ENCODE measurements at places on chromosomes 1 and 21.
A peak's percentile ranks its signal among the peaks of the same experiment; 100 is the strongest.

GRCh38 chr21:30269803-30270530 lies 12.8 kb downstream of the KRTAP24-1 start:
- DNase-seq = no peak

DNA sequence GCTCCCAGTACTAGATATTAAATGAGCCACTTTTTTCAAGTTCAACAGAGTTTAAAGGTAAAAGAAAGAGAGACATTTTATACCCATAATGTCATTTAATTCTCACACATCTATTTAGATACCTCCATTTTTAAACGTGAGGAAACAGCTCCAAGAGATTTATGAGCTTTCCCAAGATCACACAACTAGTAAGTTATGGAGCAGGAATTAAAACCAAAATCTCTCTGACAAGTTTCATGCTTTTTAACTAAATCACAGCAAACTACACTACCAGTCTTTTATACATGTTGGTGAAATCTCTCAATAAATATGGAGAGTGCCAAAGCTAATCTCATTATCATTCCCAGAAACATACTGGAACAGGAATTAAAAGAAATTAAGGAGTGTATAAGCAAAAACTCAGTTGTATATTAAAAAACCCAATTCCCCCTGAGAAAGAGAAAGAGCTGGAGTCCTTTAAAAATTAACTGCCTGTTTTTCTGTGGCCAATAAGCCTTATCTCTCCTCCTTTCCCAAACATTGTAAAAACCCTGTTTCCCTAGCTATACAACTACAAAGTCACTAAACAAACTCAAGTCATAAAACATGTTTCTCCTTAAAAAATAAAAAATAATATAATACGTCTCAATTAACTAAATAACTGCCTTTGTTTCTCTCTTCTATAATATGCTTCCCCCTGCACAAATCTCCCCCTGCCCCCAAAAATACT lies 26.7 kb upstream of the THEM4 start:
- DNase-seq = no peak

- DNase-seq = peak; percentile 87
Measured at GRCh38 chr1:224513787-224514209, 79.2 kb upstream of the WDR26 start.

DNA sequence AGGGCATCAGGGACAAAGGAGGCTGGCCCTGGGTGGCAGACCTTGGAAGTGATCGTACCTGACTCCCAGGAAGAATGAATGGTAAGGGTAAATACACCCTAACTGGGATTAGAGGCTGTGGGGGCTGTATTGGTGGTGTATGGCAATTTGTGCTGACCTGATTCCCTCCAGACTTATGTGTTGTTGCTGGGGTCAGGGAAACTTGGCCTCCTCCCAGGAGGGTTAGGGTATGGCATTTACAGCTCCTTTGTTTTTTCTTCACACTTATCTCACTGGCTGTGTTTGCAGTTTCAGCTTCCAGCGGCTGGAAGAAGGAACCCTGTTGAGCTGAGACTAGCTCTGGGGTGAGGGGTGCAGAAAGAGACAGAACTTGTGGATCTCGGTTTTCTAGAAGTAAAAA lies 8.2 kb downstream of the VANGL1 start:
- no peak for DNase-seq

DNA sequence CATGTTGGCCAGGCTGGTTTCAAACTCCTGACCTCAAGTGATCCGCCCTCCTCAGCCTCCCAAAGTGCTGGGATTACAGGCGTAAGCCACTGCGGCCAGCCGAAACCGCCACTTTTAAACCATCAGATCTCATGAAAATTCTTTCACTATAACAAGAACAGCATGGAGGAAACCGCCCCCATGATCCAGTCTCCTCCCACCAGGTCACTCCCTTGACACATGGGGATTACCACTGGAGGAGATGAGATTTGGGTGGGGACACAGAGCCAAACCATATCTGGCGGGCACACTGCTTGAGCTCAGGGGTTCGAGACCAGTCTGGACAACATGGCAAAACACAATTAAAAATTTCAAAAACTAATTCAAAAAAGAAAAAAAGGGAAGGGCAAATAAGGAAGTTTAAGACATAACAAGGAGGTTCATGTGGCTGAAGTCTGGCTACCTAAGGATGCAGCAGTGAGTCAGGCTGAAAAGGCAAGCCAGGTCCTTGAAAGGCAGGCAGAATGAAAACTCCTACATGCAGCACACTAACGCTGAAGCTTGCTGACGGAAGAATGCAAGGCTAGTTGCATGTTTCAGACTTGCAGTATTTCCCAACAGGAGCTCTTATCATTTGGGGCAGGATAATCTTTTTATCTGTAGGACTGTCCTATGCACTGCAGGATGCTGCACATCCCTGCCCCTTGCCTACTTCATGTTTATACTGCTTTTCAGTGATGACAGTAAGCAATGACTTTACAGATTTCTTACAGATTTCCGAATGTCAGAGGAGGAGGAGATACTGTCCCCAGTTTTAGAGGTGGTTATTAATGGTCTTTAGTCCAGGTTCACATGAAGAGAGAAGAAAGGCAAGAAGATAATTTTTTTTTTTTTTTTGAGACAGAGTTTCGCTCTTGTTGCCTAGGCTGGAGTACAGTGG lies 49.3 kb downstream of the FBXO42 start:
- no peak for DNase-seq

DNA sequence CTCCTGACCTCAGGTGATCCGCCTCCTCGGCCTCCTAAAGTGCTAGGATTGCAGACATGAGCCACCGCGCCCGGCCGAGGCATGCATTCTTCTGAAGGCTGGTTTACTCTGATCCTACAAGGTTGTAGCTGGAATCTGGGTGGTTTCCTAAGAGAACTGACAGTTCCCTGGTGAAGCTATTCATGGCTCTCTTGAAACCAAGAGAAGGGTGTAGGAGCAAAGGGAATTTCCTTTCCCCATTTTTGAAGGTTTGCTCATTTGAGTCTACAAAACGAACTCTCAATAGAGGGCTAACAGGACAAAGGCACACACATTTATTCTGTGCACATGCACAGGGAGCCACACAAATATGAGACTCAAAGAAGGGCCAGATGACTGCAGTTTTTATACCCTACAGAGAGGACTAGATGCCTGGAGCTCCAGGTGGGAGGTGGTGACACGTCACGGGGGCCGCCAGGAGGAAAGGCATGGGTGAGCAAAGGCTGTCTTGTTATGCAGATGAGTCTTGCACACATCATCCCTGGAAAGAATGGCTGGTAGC lies 49.5 kb upstream of the ERRFI1 start:
- DNase-seq = no peak

DNA sequence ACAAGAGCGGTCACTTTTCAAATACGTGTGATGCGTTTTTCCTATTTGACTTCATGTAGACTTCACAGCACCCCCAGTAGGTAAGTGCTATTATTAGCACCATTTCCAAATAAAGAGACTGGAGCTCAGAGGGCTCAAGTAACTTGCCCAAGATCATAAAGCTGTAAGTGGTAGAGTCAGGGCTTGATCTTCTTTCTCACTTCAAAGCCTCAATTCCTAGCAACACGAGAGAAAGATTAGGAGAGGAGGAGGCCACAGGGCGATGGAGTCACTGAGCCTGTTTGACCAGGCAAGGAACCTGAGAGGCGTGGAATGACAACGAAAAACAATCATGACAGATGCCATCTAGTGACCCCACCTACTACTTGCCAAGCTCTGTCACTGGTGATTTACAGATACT lies 181.0 kb downstream of the FOXD2 start:
- no peak for DNase-seq

- DNase-seq = no peak
Measured at GRCh38 chr1:244304156-244304555, 147.6 kb downstream of the ADSS2 start.

DNA sequence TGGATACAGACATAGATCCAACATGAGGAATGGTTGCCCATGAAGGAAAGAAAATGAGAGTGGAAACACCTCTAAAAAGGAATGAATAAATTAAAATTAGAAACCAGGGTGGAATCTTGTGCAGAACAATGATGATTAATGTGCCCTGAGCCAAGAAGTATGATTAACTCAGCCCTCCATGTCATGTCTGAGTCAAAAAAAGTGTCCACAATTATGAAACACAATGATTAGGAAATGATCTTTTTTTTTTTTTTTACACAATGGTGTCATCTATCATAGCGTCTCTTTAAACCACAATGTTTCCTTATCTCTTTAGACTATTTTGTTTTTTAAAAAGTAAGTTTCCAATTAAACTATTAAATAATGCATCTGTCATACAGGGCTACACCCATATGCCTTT lies 78.9 kb upstream of the RAB4A start:
- DNase-seq = peak; percentile 26

DNA sequence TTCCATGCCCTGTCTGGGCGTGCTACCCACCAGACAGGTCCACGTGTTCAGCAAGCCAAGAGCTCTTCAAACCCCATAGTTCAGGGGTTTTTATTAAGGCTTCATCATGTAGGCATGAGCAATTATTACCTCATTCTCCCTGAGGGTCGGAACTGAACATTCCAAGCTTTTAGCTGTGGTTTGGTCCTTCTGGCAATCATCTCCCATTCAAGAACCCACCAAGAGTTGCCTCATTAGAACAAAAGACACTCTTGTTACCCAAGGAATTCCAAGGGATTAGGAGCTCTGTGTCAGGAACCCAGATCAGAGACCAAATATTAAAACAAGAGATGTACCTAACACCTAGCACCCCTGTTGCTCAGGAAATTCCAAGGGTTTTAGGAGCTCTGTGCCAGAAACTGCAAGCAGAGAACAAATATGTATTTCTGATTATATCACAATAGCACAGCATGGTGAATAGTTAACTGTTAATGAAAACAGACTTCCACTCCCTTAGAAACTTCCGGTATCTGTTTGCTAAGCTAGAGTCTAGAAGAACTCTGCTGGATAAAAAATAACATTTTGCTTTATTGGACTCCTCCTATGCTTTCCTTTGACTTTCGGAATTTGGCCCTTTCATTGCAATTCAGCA lies 201.2 kb upstream of the L1TD1 start:
- DNase-seq = no peak

GRCh38 chr1:219751870-219752507 lies 139.1 kb upstream of the ZC3H11B start:
- no peak for DNase-seq

GRCh38 chr1:154837672-154838171 lies 32.4 kb downstream of the KCNN3 start:
- DNase-seq = no peak

GRCh38 chr1:197685785-197686184 lies 89.5 kb downstream of the DENND1B start:
- DNase-seq = no peak

- no peak for DNase-seq
Measured at GRCh38 chr1:234373959-234374254, 651 bp downstream of the COA6 start.

DNA sequence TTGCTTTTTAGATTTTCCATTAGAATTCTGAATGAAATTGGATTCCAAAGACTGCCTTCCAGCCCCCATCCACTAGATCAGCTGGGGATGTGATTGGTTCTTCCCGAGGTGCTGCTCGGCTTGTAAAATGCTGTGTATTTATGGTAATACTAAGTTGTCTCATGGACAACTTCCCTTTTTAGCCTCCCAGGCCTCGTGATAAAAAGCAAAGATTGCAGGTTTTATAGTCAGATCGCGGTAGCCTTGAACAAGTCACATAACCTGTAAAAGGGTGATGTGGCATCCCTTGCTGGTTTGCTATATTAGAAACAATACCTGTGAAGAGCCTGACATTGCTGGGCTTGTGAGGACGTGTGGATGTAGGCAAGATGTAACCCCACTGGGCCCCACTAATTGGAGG lies 10.4 kb downstream of the MUL1 start:
- no peak for DNase-seq

DNA sequence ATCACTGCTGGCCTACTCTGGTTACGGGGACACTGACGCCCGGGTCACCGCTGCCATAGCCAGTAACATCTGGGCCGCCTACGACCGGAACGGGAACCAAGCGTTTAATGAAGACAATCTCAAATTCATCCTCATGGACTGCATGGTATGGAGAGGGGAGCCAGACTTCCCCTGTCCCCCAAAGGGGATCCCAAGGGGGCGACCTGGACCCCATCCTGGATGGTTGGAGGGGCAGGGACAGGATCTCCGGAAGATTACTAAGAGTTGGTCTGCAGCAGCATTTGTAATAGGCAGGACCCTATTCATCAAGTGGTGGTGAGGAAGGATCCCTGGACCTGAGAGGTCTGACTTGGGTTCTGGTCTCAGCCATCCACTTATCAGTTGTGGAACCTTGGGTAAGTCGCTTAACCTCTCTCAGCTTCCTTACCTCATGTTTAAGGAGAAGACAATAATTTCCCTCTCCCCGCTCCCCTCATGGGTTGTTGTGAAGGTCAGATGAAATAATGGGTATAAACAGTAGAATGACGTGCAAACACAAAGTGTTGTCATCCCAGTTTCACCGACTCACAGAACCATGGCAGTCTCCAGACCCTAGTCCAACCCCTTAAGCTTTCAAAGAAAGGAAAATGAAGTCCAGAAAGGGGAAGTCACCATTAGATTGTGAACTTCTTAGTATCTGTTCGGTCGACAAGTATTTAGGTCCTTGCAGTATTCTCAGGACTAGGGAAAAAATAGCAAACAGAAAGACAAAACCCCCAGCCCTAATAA lies 883 bp downstream of the LAMTOR2 start:
- no peak for DNase-seq

DNA sequence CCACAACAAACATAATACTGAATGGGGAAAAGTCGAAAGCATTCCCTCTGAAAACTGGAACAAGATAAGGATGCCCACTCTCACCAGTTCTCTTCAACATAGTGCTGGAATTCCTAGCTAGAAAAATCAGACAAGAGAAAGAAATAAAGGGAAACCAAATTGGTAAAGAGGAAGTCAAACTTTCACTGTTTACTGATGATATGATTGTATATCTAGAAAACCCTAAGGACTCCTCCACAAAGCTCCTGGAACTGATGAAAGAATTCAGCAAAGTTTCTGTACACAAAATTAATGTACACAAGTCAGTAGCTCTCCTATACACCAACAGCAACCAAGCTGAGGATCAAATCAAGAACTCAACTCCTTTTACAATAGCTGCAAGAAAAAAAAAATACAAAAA lies 6.9 kb upstream of the F13B start:
- no peak for DNase-seq

GRCh38 chr1:67580691-67581403 lies 104.2 kb upstream of the GADD45A start:
- DNase-seq = no peak

DNA sequence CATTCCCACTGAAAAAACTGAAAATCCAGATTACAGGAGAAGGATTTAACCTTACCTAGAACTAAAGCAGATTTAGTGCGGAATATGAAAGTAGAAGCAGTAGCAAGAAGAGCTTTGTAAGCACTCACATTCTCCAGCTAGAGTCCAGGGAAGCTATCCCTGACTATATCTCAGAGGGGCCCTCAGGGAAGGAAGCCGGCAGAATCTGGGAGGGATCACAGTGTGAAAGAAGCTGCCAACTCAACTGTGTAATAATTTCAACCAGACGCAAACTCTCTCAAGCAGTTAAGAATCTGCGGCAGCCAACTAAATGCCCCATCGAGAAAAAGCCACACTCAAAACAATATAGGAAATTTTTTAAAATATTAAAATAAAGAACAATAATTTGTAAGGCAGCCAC lies 163.8 kb downstream of the EIF4G3 start:
- no peak for DNase-seq

- no peak for DNase-seq
Measured at GRCh38 chr1:178870944-178871343, at the start of gene ANGPTL1. Gene ANGPTL1 (minus strand): TSS chr1:178871077. CDS start chr1:178865776, 5,301 bp downstream.

- DNase-seq = peak; percentile 25
Measured at GRCh38 chr1:209607102-209607794, 23.7 kb downstream of the CAMK1G start.

- DNase-seq = no peak
Measured at GRCh38 chr1:235074523-235075047, 54.1 kb downstream of the TOMM20 start.

All from HTR-8/SVneo (cell line).